Panc1 (cell line): ENCODE measurements at places on chromosomes 1 and 21.

- DNase-seq: no peak
These were observed 23.7 kb upstream of the TMCO2 start for GRCh38 chr1:40224040-40224439.

DNA sequence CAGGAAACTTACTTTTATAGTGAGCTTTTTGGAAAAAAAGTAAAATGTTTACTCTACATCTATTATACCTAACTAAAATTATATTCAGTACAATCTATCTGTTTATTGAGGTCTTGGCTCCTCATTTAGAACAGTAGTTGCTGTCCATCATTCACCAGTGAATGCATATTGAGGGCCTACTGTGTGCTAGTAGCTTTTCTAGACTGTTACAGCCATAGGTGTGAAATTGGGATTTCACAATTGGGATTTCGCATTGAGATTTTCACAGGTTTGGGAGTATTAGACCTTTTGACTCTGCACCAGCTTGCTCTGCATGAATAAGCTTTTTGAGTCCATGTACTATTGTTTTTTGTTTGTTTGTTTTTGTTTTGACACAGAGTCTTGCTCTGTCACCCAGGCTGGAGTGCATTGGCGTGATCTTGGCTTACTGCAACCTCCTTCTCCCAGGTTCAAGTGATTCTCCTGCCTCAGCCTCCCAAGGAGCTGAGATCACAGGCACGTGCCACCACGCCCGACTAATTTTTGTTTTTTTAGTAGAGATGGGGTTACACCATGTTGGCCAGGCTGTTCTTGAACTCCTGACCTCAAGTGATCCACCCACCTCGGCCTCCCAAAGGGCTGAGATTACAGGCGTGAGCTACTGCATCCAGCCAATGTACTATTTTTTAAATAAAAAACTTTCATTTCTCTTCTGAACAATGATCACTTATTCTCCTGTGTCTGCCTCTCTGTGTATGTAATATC, 47.2 kb upstream of the ERRFI1 start:
- DNase-seq: no peak

- DNase-seq: no peak
These were observed 2.8 kb upstream of the IGSF8 start for GRCh38 chr1:160101037-160101716.

DNA sequence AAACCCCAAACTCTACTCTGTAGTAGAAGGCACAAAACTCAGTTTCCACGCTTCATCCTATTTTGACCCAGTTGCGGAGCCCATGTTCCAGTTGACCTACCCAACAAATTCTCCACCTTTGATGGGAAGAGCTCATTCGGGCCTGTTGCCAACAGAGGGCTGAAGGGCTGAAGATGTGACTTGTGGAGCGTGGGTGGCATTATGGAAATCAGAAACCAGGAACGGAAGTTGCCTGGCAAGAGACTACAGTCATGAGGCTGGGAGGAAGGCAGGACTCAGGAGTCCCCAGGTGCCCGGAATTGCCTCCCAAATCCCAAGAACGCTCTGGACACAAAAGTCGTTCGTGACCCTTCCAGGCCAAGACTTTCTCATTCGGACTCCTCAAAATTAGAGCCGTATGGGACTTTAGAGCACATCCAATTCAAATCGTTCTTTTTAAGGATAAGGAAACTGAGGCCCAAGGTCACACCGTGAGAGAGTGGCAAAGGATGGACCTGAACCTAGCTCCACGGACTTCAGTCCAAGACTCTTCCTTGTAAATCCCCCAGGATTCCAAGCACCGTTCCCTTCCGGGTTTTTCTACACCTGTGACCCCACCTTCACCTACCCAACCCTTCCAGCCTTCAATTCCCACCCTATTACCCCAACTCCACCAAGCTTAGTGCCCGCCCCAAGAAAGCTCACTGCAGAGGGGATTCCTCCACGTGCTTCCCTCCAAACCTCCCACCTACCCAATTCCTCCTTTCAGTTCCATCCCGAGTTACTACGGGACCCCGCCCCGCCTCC, 739 bp downstream of the SMG5 start:
- DNase-seq: no peak

GRCh38 chr1:54424398-54424797, 18.2 kb upstream of the SSBP3 start:
- no peak for DNase-seq

- no peak for DNase-seq
These were observed 288.6 kb upstream of the USP24 start for GRCh38 chr1:55503663-55504305.

- no peak for DNase-seq
These were observed 20.9 kb upstream of the SLC1A7 start for GRCh38 chr1:53163291-53163768.

- DNase-seq: no peak
These were observed 89.9 kb downstream of the RAVER2 start for GRCh38 chr1:64834734-64835133.

DNA sequence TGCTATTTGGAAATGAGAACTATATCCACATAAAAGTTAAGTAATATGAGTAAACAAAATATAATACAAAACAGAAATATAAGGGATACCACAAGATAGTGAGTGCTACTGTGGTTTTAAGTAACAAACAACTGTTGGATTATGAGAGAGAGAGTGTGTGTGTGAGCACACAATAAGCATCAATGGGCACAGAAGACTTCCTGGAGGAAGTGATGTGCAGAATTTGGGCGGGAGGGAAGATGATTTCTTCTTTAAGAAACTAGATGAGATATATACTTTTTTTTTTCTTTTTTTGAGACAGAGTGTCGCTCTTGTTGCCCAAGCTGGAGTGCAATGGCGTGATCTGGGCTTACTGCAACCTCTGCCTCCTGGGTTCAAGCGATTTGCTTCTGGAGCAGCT, 7.9 kb upstream of the IER5 start:
- DNase-seq: no peak

DNA sequence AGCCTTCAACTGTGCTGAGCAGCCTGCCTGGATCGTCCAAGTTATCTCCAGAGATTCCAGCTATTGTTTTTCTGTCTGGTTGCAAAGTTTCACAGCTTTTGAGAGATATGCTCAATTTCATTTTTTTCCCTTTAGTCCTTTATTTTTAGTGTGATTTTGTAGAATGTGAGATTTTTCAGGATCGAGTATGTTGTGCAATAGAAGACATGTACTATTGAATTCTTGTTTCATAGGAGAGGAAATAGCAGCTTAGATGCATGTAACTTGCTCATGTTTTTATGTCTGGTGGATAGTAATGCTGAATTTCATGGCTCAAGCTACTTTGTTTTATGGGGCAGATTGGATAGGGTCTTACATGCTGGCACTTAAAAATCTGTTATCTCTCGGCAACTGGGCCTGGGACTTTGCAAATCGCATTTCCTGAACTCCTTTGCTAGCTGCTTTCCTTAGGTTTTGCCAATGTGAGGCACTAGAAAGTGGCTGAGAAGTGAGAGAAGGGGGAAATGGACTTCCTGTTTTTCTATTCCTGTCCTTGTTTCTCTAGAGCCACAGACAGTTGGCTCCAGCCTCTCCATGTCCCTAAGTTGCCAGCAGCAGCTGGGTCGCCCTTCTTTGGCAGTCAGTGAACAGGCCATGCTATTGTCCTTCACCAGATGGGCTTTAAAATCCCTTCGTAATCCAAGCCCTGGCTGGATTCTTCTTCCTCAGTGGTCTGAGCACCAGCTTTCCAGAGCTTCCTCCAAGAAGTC, 101.4 kb upstream of the PDE4B start:
- DNase-seq: no peak

DNA sequence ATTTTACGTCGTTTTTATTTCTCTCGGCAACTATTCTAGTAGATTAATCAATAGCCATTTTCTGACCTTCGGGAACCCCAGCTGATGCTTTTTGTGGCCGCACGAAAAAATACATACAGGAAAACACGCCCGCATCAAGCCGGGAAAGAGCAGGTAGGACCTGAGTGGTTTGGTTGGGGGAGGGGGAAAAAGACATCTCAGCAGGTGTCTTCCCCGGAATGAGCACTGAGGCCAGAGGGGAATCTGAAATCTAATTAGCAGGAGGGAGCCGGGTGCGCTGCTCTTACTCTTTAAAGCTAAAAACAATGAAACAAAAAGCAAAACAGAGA, 618 bp upstream of the FOXD3 start:
- DNase-seq: no peak

GRCh38 chr1:50827546-50827945, 132.5 kb downstream of the FAF1 start:
- no peak for DNase-seq

DNA sequence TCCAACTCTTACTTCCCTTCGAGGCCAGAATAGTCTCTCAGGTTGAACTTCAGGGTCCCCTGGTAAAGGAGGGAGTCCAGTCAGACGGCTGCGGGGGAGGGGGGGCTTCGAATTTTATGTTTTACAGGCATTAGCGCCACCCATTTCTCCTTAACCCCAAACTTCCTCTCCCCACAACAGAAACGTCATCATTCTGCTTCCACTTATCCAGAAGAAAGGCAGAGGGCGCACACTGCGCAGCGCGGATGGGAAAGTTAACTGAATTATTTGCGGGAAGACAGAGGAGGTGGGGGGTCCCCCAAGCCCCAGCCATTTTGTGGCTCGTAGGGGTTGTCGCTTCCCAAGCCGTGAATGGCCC, 529 bp upstream of the PRMT2 start:
- no peak for DNase-seq

DNA sequence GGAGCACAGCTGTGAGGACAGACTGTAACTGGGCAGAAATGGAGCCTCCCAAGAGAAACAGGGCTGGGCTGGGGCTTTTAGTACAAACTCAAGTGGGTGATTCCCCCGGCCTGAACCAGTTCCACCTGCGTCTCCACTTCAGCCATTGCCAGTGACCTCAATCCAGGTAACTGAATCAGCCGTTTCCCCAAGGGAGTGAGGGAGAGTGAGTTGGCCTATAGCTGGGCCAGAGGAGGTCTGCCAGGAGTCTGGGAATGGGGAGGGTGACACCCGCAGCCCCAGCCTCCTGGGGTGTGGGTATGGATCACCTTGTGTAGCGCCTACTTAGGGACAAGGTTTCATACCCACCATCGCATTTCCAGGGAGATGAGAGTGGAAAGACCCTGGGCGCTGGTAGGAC, 8.5 kb downstream of the SLC26A9 start:
- DNase-seq: no peak

DNA sequence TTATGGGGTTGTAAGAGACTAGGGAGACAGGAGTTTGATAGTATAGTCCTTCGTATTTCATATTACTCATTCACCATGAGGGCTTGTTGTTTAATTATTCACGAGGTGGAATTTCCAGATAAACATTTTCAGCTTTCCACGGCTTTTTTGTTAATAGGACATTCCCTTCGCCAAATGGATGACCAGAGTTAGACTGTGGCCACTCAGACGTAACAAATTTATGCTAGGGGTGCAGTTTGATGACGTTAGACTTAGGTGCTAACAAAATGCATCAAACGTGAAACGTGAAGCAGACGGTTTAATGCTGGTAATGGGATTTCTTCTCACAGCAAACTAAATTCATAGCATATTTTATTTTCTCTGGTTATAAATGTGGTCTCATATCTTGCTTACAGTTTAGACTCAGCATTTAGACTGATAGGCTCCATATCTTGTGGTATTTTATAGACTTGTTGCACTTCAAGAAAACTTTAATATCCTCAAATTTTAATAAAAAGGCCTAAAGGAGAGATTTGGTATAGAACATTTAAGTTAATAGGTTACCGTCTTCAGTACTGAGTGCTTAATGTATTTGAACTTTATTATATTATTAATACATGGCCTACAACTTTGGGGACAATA, 2.3 kb downstream of the DHX9 start:
- DNase-seq: no peak

- DNase-seq: no peak
These were observed 135.2 kb upstream of the TIAM1 start for GRCh38 chr21:31479222-31479621.

- DNase-seq: no peak
These were observed 12.1 kb downstream of the HHAT start for GRCh38 chr1:210340841-210341240.

- DNase-seq: no peak
These were observed 35.9 kb downstream of the GLUL start for GRCh38 chr1:182355723-182356098.

- DNase-seq: no peak
These were observed 70.9 kb upstream of the COL6A1 start for GRCh38 chr21:45910548-45911221.

GRCh38 chr1:62285440-62285839, 33.8 kb downstream of the KANK4 start:
- no peak for DNase-seq

DNA sequence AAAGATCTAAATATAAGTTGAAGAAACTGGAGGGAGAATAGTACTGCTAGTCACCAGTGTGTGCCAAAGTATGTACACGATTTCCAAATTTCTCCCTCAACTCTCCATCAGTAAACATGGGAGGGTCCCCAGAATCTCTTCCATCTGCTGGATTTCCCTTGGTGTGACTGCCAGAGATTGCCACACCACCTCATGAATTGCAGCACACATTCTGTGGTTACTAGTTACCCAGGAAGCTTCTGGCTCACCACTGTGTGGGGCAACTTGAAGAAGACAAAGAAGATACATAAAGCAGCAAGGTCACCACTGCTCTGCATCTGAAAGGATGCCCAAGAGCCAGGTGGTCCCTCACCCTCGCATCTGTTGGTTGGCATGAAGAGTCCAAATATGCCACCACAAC, 191.7 kb upstream of the ESRRG start:
- no peak for DNase-seq

DNA sequence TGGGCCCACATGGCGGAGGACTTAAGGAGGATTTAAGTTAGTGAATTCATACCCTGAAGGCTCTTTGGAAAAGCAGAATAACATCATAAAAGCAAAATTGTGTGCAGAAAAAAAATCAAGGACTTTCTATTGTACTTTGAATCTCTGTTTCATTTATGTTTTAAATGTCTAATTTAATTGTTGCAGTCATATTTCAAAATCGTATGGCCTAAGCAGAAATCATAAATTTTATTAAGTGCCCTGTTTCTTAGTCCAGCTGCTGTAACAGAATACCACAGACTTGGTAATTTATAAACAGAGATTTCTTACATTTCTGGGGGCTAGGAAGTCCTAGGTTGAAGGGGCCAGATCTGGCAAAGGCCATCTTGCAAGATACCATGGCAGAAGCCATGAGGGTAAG, 555.6 kb downstream of the LTN1 start:
- DNase-seq: no peak

GRCh38 chr1:221497046-221497445, 244.8 kb downstream of the DUSP10 start:
- DNase-seq: no peak

GRCh38 chr21:30206551-30207251, 9.2 kb downstream of the CLDN8 start:
- no peak for DNase-seq

GRCh38 chr1:24108334-24109165, 3.4 kb downstream of the MYOM3 start:
- no peak for DNase-seq

DNA sequence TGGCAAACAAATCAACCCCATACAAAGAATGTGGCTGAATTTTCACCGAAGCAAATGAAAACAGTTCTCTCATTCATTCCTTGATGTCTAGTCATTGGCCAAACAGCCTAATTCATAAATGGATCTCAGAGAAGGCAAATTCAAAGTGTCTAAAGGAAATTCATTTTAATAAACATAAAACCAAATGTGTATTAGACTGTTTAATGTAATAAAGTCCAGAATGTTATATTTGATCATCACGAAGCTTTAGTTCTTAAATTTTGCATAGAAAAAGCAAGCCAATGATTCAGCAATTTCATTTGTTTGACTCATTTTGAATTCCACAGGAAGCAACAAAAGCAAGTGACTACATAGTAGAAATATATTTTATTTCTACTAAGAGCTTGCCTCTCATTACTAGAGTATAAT, 379.2 kb upstream of the ADAMTS5 start:
- DNase-seq: no peak

GRCh38 chr1:1290238-1290731, 10.0 kb downstream of the SCNN1D start:
- DNase-seq: no peak
